Right renal cortex interstitium (tissue), 3 donors: ENCODE measurements at places on chromosomes 7 and 10. TPM values are rescaled to one million over a fixed set of nuclear protein-coding genes. Genes with fewer than 3 reads are reported as not detected.

- no peak for DNase-seq
Measured at GRCh38 chr7:74372511-74373111, 81.1 kb upstream of the GTF2IRD1 start.

GRCh38 chr10:71856619-71857018, 5.6 kb upstream of the PSAP start:
- DNase-seq: no peak

- DNase-seq: no peak
Measured at GRCh38 chr7:1969459-1970284, 263.1 kb downstream of the MAD1L1 start.

- DNase-seq: no peak
Measured at GRCh38 chr10:70592186-70592735, 10.3 kb downstream of the PRF1 start.

- no peak for DNase-seq
Measured at GRCh38 chr10:77479586-77479985, 158.0 kb downstream of the KCNMA1 start.

DNA sequence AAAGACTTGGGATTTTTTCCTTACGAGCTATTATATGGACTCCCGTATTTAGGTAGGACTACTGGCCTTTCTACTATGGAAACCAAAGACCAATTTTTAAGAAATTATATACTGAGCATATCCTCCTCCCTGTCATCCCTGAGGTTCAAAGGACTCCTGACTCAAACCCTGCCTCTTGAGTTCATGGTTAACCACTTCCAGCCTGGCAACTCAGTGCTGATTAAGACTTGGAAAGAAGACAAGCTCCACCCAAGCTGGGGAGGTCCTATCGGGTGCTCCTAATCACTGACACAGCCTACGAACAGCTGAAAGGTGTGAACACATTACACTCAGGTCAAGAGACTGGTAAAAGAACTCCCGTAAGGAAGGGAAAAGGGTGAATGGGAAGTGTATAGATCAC, 66.8 kb downstream of the LYZL2 start:
- no peak for DNase-seq

DNA sequence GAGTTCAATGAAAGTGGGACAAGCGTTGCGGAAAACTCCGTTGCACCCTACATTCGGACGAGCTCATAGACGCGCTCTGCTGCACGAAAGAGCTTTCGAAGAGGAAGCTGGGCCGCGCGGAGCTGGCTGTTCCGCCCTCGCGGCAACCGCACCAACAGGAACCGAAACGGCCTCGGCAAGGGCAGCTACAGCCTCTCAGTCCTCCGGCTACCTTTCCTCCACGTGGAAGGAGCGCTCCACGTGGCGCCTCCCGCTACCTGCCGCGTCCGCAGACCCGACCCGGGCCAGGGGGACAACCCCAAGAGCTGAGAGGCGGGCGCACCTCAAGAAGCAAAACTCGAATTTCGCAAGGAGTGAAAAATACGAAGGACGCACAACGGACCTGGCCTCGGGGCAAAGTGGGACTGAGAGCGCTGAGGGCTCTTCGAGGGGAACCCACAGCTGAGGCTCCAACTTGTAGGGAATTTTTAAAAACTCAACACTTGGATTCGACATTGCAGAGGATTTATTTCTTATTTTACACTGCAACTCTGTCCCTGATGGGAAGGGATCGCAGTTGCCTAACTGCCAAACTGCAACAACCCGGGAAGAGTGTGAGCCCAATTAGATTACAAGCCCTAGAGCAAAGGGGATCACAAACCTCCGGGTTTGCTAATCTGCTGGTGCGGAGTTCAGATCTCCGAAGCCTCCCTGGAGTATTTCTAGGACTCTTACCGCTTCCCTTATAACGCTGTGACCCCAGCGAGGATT, 1.4 kb downstream of the HPSE2 start:
- no peak for DNase-seq

Gene SKIDA1
- 10.3 TPM for polyA plus RNA-seq

GRCh38 chr7:85023066-85023712, 163.7 kb downstream of the SEMA3D start:
- no peak for DNase-seq

- no peak for DNase-seq
Measured at GRCh38 chr7:101779267-101779666, 38.2 kb upstream of the CUX1 start.

DNA sequence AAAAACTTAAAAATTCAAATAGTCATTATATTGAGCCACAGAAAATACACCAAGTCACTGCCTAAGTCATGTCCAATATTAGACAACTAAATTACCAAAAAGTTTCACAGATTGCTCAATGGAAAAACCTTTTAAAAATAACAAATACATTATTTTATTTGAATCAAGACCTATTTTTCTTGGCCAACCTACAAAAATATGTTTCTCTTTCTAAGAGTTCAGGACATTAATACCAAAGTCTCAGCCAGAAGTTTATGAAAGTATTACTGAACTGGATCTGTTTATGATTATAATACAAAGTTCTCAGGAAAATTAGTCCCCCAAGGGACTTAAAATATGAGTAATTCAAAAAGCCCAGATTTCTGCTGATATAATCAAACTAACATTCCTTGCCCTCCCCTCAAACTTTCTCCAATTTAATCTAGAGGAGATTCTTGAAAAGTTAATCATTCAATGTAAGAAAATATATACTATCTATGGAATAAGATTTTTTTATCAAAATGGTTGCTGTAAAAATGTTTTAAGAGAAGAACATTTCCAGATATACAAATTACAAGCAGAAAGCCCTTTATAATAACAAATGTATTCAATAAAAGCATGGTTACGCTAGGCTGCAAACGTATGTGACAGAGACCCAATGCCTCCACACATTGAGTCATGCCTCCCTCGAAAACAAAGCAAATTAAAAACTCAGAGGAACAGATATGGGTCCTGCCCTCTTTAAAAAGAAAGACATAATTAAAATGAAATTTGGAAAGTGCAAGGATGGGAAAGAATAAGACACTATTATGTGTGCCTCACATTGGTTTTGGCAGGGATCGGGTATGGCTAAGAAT, 381.6 kb downstream of the PARD3 start:
- DNase-seq: no peak

Gene C10orf95
- 0.58 TPM for polyA plus RNA-seq

Gene PSD
- 9.1 TPM for polyA plus RNA-seq

Gene ADRB1
- 0.06 TPM for polyA plus RNA-seq

- DNase-seq: peak; percentile 26
Measured at GRCh38 chr10:83917537-83918506, 221.5 kb upstream of the GHITM start.

DNA sequence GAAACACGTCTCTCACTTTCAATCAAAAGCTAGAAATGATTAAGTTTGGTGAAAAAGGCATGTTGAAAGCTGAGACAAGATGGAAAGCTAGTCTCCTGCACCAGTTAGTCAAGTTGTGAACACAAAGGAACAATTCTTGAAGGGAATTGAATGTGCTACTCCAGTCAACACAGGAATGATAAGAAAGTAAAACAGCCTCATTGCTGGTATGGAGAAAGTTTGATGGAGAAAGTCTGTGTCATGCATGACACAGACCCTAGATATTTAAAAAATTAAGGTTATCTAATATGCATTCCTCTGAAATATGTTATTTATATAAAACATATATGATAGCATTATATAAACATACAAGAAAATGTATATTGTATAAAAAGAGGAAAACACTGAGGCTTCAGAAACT, 699.4 kb upstream of the FZD8 start:
- no peak for DNase-seq

DNA sequence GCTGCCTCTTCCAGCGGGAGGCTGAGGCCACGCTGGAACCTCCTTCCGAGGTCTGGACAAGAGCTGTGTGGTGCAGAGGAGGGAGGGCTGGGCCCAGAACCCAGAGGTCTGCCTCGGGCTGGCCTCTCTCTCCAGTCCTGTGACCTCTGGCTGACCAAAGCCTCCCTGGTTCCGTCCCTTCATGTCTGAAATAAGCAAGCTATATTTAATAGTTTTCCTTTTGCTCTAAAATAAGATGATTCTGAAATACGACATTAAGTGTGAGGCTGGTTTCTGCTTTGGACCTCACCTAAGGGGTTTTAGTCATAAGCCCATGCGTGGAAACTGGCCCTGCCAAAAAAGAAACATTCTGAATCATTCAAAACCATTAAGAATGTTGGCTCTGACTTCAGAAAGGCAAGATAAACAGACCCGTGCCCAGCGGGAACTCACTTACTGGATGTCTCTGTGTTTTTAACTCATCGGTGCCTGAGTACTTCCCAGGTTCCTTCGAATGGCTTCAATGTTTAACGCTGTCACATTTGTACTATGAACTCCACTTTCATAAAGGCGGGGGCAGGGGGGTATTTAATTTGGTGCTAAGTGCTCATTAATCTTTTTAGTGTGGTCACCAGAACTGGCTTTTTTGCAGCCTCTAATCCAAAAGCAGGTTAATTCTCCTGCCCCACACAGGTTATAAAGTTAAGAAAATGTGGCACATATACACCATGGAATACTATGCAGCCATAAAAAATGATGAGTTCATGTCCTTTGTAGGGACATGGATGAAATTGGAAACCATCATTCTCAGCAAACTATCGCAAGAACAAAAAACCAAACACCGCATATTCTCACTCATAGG, 157.5 kb upstream of the KLF14 start:
- DNase-seq: no peak

- DNase-seq: no peak
Measured at GRCh38 chr10:126099366-126099765, 203.0 kb downstream of the FANK1 start.

DNA sequence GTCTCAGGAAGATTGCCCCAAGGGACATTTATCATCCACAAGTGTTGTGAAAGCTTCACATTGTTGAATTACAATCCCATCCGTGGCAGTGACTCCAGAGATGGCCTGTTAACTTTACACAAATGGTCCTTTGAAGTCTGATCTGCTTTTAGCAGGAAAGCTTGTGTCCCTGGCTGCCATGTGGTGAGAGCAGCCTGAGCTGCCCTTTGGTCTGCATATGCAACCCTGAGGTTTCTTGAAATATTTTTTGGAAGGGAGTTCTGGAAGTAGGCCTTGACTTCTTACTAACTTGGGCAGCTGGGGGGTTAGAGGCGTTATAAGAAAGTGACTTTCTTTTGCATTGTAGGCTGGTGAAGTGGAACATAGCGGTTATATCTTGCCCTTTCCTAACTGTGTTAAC, 41.3 kb upstream of the FAM180A start:
- no peak for DNase-seq

Gene KLF14
- polyA plus RNA-seq: 0.37 TPM

DNA sequence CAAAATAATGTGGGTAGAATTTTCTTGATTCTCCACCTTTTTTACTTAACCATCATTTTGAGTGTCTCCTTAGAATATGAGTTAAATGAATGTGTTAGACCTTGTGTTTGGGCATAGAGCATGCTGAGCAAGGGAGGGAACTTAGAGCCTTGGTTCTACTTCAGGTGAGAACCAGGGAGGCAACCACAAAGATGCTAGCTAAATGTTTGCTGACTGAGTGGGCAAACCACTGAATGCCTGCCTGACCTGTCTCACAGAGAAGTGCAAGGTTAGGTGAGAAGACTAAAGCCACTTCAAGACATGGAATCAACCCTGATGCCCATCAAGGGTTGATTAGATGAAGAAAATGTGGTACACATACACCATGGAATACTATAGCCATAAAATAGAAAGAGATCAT, 242.6 kb upstream of the ZNF32 start:
- no peak for DNase-seq

Gene GPR26
- polyA plus RNA-seq: not detected

GRCh38 chr10:99770408-99771045, 11.9 kb upstream of the ABCC2 start:
- DNase-seq: no peak

Gene CNNM1
- 2.5 TPM for polyA plus RNA-seq

Gene TUBAL3
- polyA plus RNA-seq: 0.45 TPM
